ENCODE measurements at places on chromosomes 7 and 10.

GRCh38 chr7:150715738-150716137, 675 bp upstream of the GIMAP1 start:
- DNase-seq = no peak

DNA sequence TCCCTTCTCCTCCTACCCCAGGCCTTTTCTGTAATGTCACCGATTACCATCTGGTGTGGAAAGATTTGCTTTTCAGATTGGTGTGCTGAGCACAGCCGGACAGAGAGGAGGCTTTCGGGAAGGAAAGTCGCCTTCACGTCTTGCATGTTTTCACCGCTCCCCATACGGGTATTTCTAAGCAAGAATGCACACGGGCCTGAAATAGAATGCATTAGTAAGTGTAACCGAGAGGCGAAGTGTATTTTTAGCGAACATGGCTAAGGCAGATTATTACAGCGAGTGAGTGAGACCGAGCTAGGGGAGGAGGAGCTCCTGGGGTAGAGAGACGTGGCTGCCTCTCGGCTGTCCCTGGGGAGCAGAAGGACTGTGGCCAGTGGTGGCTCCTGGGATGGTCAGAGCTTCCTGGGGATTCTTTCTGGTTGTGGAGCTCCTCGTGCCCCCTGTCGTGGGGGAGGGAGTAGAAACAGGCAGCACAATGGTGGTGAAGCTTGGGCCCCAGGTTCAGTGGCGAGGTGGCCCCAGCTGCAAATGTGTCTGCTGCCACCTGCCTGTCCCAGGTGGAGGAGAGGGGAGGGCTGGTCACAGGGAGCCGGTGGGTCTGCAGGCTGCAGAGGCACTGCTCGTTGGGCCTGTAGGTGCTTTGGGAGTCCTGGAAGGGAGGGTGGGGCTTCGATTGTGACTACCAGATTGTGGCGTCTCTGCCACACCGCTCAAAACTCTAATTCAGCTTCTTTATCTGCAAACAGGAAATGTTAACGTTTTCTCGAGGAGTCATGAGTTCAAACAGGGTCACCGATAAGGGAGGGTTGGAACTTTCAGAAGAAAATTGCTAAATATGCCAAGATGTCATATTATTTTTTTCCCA, 135.8 kb downstream of the CAMK1D start:
- DNase-seq = peak; percentile 54

DNA sequence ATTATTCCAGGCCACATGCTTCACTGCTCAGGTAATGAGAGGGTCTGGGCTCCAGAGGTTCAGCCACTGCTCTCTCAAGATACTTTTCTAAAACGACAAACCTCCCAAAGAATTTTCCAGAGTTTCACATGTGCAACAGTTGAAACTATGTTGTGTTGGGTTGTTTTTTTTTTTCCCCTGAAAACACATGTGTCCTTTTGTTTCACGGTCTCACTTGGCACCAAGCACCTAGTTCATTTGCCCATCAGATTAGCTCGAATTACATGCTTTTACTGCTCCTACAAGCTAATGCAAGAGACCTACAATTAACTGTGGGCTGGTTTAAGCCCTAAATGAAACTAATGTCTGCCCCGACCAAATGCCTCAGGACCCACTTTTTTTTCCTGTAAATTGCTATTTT, 313.3 kb downstream of the FGFR2 start:
- DNase-seq = no peak

DNA sequence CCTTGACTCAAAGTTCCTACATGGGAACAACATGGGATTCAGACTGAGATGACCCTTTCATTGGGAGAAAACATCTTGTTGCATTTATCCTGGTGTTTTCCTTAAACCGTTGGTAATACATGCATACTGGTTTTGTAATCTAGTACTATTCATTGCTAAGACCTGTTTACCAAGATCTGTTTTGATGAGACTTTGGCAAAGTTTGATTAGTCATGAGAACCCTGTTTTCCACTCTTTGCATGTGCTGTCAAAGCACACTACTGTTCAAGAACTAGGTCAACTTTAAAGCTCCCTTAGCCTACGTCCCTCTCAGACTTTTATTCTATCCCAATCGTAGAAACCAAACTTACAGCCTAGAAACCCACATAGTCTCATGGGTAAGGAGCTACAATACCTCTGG, 650.9 kb downstream of the GATA3 start:
- no peak for DNase-seq

GRCh38 chr10:58723186-58723585, 210.5 kb downstream of the BICC1 start:
- DNase-seq = no peak

GRCh38 chr7:37508118-37508517, 59.5 kb upstream of the ELMO1 start:
- no peak for DNase-seq

DNA sequence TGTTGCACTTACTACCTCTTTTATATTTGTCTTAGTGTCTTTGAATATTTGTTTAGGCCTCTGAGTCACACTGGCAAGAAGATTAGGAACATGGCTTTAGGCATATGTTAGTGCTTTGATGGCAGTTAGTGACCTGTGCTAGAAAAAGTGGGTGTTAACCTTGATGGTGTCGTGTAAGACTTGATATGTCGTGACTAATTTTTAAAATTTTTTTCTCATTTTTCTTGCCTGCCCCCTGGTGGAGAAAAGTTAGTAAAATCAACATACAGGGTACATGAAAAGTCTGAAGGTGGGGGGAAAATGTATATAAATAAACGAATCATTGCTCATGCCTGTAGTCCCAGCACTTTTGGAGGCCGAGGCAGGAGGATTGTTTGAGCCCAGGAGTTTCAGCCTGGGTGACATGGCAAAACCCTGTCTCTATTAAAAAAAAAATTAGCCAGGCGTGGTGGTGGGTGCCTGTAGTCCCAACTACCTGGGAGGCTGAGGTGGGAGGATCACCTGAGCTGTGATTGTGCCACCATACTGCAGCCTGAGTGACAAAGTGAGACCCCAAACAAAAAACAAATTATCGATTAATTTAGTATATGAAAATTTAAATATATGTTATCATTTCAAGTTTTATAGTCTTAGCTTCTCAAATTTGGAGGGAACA, 44.6 kb downstream of the TAX1BP1 start:
- peak; percentile 80 for DNase-seq

DNA sequence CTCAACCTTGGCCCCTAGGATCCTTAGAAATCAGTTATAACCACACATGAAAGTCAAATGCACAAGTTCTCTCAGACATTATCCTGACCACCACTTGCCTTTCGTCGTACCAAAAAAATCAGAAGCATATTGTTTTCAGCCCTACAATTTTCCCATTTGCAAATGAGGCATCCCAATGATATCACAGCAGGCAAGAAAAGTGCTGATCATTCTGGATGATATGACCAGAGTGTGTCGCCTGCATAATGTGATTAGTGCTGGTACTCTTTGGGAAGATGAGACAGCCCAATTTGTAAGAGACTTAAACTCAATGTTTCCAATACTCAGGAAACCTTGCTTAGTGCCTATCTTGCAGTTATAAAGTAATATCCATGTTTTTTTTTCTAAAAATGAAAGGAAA, 168.0 kb downstream of the SORCS1 start:
- peak; percentile 79 for DNase-seq

DNA sequence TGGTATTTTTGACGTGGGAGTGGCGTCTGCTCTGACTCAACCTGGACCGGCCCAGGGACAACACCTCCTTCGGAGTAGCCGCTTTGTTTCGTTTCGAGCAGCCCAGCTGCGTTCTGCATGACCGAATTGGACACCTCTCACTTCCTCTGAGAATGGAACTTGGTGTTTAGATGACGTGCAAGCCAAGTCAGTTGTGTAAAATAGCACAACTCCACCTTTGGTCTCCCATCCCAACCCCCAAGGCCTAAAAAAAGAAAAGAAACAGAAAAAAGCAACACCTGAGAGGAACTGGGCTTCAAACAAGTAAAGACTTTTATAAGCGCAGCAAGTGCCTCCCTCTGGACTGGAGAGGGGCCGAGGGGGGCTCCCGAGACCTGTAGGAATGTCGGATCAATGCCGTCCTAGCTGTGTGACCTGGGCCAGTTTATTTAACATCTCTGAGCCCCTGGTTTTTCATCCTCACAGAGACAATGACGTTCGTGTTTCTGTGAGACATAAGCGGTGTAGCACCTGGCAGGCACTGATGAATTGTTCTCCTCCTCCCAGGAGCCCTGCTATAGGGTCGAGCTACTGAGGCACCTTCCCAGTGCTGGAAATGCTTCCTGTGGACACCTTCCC, 52.0 kb upstream of the SMNDC1 start:
- no peak for DNase-seq

DNA sequence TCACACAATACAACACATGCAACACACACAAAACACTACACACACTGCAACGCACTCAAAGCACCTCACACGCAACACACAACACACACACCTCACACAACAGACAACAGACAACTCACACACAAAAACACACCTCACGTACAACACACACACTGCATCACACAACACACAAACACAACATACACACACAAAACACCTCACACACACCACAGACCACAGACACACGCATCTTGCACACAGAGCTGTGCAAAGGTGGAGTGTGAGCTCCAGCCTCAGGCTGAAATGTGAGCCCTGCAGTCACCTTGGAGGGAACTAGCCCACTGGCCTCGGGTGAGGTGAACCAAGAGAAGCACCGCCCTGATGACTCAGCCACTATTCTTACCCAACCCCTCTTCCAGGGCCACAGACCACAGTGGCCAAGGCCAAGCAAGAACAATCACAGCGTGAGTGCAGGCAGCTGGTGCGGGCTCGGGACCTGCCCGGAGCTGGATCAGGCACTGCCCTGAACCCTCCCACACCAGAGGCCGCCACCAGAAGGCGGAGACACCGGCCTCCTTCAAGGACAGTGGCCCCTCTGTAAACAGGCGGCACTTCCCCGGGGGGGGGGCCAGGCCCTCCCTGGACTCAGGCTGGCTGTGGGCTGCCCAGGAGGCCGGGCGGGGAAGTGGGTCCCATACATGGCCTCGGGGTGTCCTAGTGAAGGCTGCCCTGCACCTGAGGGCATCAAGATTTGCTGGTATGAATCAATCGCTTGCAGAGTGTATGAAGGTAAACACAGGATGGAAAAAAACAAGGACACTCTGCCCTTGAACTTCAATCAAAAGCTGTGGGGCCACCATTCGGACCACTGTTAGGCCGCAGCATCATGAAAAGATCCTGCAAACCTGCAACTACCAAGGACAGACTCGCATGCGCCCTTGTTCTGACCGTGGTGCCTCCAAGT, 106.7 kb downstream of the TNS3 start:
- DNase-seq = peak; percentile 83

GRCh38 chr7:29177963-29178600, 16.5 kb upstream of the CHN2 start:
- DNase-seq = no peak

GRCh38 chr7:117083648-117084047, 130.3 kb downstream of the ST7 start:
- no peak for DNase-seq
